Uterus (tissue), 4 donors: ENCODE measurements at places on chromosomes 3 and 15. TPM values are rescaled to one million over a fixed set of nuclear protein-coding genes. Genes with fewer than 3 reads are reported as not detected.

GRCh38 chr15:82184355-82184754, 78.2 kb downstream of the EFL1 start:
- no peaks in the 10 kb centered on the region for H3K36me3 ChIP-seq
- peaks cover 4% of the 10 kb centered on the region for H3K4me1 ChIP-seq
- no peak overlapping the region for H3K4me3 ChIP-seq
- no peak for DNase-seq
- peak overlapping the region; percentile 75 for H3K27ac ChIP-seq
- H3K27me3 ChIP-seq = no peaks in the 10 kb centered on the region

GRCh38 chr3:104885214-104885814, 481.4 kb upstream of the ALCAM start:
- no peaks in the 10 kb centered on the region for H3K36me3 ChIP-seq
- H3K4me1 ChIP-seq = no peaks in the 10 kb centered on the region
- no peaks in the 10 kb centered on the region for H3K27me3 ChIP-seq
- H3K4me3 ChIP-seq = no peak overlapping the region

DNA sequence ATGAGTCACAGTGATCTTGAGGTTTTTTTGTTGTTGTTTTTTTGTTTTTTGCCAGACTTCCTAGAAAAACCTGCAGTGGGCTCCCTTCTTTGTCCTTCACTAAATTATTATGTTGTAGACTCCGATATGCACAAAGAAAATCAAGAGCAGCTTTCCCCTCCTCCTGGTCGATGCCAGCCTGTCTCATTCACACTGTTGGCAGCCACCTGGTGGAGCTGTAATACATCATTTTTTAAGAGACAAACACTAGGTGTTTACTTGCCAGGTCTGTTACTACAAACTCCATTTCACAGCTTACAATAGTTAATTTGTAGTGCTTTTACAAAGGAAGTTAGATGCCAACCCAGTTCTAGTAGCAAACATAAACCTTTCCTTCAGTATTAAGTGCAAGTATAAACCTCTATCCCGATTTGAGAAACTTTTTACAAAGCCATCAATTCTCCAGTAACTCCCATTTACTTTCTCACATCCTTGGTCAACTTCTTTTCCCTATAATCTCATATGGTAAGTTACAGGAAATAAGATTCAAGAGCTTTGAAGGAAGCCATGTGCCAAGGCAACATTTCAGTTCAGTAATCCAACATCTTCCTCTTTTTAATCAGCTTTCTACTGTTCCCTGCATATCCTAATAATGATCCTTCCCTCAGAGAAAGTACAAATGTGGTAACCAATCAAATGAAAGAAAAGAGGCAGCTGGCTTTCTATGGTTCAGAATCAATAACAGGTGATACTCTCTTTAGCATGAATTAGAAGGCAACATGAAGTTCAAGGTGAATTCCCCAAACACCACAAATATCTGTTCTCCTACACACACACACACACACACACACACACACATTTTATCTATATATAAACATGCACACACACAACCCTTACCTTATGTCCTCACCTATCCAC, 14.0 kb downstream of the AAGAB start:
- H3K27ac ChIP-seq = no peak overlapping the region
- no peaks in the 10 kb centered on the region for H3K36me3 ChIP-seq
- H3K4me3 ChIP-seq = no peak overlapping the region
- DNase-seq = no peak
- H3K4me1 ChIP-seq = no peaks in the 10 kb centered on the region

DNA sequence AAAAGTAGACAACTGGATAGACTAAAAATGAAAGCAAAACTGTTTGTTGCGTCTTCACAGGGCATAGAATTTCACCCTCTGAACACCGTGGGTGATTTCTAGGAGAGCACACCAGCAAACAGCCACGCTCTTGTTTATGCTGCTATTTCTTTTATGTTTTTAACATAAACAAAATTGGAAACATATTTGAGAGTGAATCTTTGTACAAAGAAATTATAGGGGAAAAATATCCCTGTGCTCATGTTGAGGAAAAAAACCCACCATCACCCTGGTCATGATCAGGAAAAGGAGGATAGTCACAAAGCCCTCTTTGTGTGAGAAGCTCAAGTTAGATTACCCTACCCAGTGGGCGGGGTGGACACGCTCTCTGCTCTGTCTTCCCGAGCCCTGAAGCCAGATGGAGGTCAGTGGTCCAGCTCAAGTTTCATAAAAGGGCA, 313.3 kb downstream of the SATB1 start:
- H3K27me3 ChIP-seq = no peaks in the 10 kb centered on the region
- no peak for DNase-seq
- no peaks in the 10 kb centered on the region for H3K36me3 ChIP-seq
- no peaks in the 10 kb centered on the region for H3K4me1 ChIP-seq
- no peak overlapping the region for H3K4me3 ChIP-seq

The GOLGA8H gene
- not detected for total RNA-seq

DNA sequence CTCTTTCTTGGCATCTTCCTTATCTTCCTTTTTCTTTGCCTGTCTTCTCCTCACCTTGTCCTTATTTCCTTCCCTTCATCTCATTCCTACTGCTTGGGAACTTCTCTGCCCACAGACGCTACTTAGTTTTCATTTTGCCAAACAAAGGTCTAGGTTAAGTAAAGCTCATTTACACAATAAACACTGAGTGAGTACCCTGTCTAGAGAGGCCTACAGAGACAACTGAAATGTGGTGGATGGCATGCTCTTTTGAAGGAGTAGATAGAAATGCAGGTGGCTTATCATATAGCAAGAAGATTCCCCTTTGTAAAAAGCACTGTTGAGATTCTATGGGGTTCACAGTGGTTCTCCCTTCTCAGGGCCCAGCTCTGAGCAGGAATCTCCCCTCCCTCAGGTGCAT, 319.0 kb downstream of the CNTN3 start:
- DNase-seq = no peak
- no peak overlapping the region for H3K27ac ChIP-seq
- H3K4me1 ChIP-seq = no peaks in the 10 kb centered on the region
- H3K27me3 ChIP-seq = no peaks in the 10 kb centered on the region
- H3K36me3 ChIP-seq = no peaks in the 10 kb centered on the region
- no peak overlapping the region for H3K4me3 ChIP-seq

DNA sequence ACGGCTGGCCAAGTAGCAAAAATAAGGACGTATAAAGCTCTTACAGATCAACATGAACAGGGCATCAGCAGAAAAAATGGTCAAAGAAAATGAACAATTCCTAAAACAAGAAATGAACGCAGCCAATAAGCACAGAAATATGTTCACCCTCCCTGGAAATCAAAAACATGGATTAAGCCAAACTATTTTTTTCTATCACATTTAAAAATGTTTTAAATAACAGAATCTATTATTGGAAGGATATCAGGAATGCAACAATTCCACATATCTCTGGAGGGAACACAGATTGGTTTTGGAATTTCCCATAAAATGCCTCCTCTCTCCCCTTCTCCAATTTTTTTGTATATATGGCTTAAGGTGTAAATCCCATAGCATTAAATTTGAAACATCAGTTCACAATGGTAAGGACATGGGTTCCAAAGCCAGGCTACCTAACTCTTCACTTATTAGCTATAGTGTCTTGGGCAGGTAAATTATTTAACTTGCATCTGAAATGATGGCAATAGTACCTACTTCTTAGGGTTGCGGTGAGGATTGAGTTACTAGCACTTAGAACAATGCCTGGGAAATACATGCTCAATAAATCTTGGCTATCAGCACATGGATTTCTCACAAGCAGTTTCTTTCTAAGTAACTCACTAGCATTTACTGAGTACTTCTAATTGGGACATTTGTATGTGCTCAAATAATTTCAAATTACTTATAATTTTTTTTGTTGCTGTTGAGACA, 10.1 kb downstream of the UACA start:
- DNase-seq = no peak
- no peaks in the 10 kb centered on the region for H3K27me3 ChIP-seq
- H3K27ac ChIP-seq = no peak overlapping the region
- no peak overlapping the region for H3K4me3 ChIP-seq

The HESX1 gene
- not detected for total RNA-seq

- H3K4me3 ChIP-seq = no peak overlapping the region
- no peaks in the 10 kb centered on the region for H3K4me1 ChIP-seq
- no peaks in the 10 kb centered on the region for H3K27me3 ChIP-seq
- DNase-seq = no peak
- no peak overlapping the region for H3K27ac ChIP-seq
Observed at GRCh38 chr15:74400915-74401757, 32.6 kb downstream of the SEMA7A start.

GRCh38 chr15:67396114-67396513, 124.8 kb upstream of the C15orf61 start:
- no peaks in the 10 kb centered on the region for H3K27me3 ChIP-seq
- H3K4me1 ChIP-seq = no peaks in the 10 kb centered on the region
- DNase-seq = no peak

The GOLGA6B gene
- total RNA-seq = not detected

DNA sequence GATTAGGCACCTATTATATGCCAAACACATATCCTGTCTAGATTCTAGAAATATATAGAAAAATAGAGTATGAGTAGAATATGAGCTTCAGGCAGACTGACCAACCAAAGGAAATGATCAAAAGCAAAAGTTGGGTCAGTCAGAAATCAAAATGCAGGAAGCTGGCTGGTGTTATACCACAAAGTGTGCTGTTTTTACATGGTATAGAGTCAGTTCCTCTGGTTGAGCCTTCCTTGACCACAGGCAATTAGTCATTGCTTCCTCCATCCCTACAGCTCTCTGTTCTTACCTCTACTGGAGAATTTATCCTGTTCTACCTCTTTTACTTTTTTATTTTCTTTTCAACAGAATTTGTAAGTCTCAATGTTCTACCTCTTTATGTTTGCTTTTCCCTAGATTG, 149.8 kb downstream of the TMCO5A start:
- H3K36me3 ChIP-seq = no peaks in the 10 kb centered on the region
- no peaks in the 10 kb centered on the region for H3K27me3 ChIP-seq
- H3K4me1 ChIP-seq = no peaks in the 10 kb centered on the region
- no peak for DNase-seq
- no peak overlapping the region for H3K27ac ChIP-seq
- no peak overlapping the region for H3K4me3 ChIP-seq

The NTRK3 gene
- total RNA-seq = 41.2 TPM

The CLCN2 gene
- 20.8 TPM for total RNA-seq

GRCh38 chr3:98209244-98209643, 42.7 kb downstream of the OR5H15 start:
- no peak overlapping the region for H3K27ac ChIP-seq
- no peaks in the 10 kb centered on the region for H3K4me1 ChIP-seq
- no peak overlapping the region for H3K4me3 ChIP-seq
- no peak for DNase-seq
- no peaks in the 10 kb centered on the region for H3K27me3 ChIP-seq

The PLSCR2 gene
- not detected for total RNA-seq

The SLC2A2 gene
- not detected for total RNA-seq

- no peak overlapping the region for H3K27ac ChIP-seq
- H3K27me3 ChIP-seq = no peaks in the 10 kb centered on the region
- H3K36me3 ChIP-seq = no peaks in the 10 kb centered on the region
- no peaks in the 10 kb centered on the region for H3K4me1 ChIP-seq
- no peak for DNase-seq
Observed at GRCh38 chr3:152706991-152707713, 127.8 kb upstream of the P2RY1 start.

GRCh38 chr3:95319921-95320494, 1257.1 kb downstream of the NSUN3 start:
- no peak for DNase-seq
- no peaks in the 10 kb centered on the region for H3K27me3 ChIP-seq
- no peaks in the 10 kb centered on the region for H3K4me1 ChIP-seq
- H3K36me3 ChIP-seq = no peaks in the 10 kb centered on the region
- H3K4me3 ChIP-seq = no peak overlapping the region

- no peak overlapping the region for H3K27ac ChIP-seq
- no peaks in the 10 kb centered on the region for H3K36me3 ChIP-seq
- no peak for DNase-seq
- H3K4me1 ChIP-seq = no peaks in the 10 kb centered on the region
- no peak overlapping the region for H3K4me3 ChIP-seq
Observed at GRCh38 chr3:196225763-196226364, 9.5 kb downstream of the SLC51A start.

DNA sequence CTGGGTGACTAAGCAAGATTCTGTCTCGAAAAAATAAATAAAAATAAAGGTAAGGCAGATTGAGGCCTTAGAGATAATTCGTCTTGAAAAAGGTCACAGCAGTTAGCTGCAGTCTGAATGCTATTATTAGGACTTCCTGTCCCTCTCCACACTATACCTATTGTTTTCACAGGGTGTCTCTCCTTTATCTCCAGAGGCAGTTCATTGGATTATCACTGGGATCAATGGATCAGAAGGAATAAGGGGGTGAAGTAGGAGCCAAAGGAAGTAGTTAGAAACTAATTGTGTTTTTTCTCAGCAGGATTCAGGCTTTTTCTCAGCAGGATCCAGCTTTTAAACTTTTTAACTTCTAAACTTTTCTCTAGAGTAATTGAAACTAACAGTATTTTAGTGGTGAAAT, 326.9 kb downstream of the IL5RA start:
- H3K27me3 ChIP-seq = no peaks in the 10 kb centered on the region
- no peak overlapping the region for H3K4me3 ChIP-seq
- no peaks in the 10 kb centered on the region for H3K36me3 ChIP-seq
- no peak for DNase-seq
- H3K4me1 ChIP-seq = no peaks in the 10 kb centered on the region
- H3K27ac ChIP-seq = no peak overlapping the region
